ENCODE measurements at places on chromosomes 4 and X. TPM values are rescaled to one million over a fixed set of nuclear protein-coding genes. Genes with fewer than 3 reads are reported as not detected.

PRDM8 gene
- 50.3 TPM for total RNA-seq

SEPSECS gene
- 16.7 TPM for total RNA-seq

SASH3 gene
- 1.4 TPM for total RNA-seq

RBM47 gene
- total RNA-seq, result 18.8 TPM

TRIM60 gene
- total RNA-seq, result not detected

PRKG2 gene
- 5.0 TPM for total RNA-seq

OPRPN gene
- 9.1 TPM for total RNA-seq

ALB gene
- 0.71 TPM for total RNA-seq

ZNF732 gene
- 5.1 TPM for total RNA-seq

KCNIP4 gene
- 16.3 TPM for total RNA-seq

HAND2 gene
- total RNA-seq, result 0.33 TPM

MAGEA12 gene
- total RNA-seq, result not detected

HPGDS gene
- 1.3 TPM for total RNA-seq

MAGEA2 gene
- not detected for total RNA-seq

MTMR8 gene
- 9.2 TPM for total RNA-seq

TEX13D gene
- total RNA-seq, result not detected

MAGEA9B gene
- total RNA-seq, result not detected

TRO gene
- 79.3 TPM for total RNA-seq

PDZD4 gene
- 44.0 TPM for total RNA-seq

RPA4 gene
- total RNA-seq, result 6.1 TPM

ZNF674 gene
- 11.4 TPM for total RNA-seq

PF4V1 gene
- total RNA-seq, result not detected

ARHGAP36 gene
- total RNA-seq, result 2.4 TPM

SOD3 gene
- 19.7 TPM for total RNA-seq

MRFAP1L1 gene
- total RNA-seq, result 115 TPM

CCKAR gene
- 1.3 TPM for total RNA-seq
